Muscle of arm (tissue), 14 donors: ENCODE measurements at places on chromosomes 11 and 22.

DNA sequence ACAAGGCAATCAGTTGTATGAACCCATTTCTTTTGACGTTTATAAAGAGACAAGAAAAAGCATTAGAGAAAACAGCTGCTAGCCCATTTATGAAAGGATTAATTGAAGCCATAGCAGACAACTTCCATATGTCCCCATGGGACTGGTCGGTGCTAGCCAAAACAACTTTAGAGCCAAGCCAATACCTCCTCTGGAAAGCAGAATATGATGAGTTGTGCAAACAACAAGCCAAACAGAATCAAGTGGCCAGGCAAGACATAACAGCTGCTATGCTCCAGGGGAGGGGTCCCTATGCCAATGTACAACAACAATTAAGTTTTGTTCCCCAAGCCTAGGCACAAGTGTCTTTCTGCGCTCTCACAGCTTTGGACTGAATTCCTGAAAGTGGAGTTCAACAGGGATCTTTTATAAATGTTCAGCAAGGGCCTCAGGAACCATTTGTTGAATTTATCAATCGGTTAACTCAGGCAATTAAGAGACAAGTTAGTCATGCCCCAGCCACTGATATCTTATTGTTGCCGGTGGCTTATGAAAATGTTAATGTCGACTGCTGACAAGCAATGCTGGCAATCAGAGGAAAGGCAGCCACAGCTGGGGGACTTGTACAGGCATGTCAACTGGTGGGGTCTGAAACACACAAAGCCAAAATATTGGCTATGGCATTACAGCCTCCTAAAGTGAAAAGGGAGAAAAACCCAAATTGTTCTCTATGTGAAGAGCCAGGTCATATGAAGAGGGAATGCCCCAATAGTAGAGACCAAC lies 1593.1 kb upstream of the TENM4 start:
- DNase-seq, result no peak

DNA sequence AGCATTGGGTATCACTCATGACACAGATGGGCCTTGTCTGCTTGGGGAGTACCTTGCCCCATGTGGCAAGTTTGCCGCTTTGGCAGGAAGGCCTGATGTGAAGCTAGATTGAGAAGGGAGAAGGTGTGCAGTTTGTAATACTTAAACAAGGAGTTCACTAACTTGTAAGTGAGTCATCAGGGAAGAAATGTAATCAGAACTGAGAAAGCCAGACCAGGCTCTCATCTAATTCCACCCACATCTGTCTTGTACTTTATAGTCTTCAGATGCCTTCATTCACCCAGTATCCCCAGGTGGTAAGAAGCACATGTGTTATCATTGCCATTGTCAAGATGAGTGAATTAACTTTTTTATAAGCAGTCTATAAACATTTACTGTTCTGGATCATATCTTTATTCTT lies 116.0 kb upstream of the DDI1 start:
- no peak for DNase-seq

DNA sequence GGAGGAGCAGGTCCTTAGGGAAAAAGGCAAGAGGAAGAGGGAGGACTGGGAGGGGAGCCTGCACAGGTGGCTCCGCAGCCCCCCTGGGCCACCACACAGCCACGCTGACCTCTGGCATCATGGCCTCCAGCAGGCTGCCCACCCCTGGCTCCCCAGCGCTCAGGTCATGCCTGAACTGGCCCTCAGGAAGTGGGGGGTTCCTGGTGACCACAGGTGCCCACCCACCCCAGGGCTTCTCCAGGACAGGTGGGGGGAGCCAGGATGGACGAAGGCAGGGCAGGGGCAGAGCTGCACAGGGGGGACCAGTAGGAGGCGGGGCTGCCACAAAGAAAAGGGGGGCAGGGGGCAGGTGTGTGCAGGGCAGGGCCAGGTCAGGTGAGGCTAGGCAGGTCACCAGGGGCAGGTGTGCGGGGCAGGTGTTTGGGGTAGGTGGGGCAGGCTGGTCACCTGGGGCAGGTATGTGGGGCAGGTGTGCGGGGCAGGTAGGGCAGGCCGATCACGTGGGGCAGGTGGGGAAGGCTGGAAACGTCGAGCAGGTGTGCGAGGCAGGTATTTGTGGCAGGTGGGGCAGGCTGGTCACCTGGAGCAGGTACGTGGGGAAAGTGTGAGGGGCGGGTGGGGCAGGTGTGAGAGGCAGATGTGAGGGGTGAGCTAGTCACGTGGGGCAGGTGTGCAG lies 997 bp downstream of the DEAF1 start:
- no peak for DNase-seq

GRCh38 chr11:75766443-75767227 lies 1.9 kb upstream of the DGAT2 start:
- DNase-seq, result no peak

DNA sequence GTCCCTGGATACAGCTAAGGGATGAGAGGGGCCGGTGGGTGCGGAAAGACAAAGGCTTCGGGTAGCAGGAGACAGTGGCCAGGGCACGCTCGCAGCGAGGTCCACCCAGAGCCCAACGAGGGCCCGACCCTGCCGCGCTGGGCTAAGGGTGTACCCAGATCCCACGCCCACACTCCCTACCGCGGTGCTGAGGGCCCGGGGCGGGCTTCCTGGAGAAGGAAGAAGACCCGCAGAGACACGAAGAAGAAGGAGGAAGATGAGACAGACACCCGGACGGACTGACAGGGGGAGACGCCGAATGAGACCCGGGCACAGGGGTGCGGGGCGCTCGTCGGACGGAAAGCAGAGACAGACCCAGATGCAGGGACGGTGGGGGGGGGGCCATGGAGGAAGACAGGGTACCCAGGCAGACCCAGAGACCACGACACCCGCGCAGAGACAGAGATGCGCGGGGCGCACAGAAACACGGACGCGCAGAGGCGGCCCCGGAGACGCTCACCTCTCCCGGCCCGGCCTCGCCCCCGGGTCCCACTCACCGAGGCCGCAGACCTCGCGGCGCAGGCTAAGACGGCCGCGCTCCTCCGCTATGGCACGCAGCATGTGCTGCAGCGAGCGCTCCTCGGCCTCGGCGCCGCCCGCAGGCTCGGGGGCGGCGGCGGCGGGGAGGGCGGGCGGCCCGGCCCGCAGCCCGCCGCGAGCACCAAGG lies 437 bp downstream of the KIAA0930 start:
- DNase-seq, result no peak

GRCh38 chr22:41902932-41903421 lies 11.9 kb downstream of the SHISA8 start:
- DNase-seq, result no peak

DNA sequence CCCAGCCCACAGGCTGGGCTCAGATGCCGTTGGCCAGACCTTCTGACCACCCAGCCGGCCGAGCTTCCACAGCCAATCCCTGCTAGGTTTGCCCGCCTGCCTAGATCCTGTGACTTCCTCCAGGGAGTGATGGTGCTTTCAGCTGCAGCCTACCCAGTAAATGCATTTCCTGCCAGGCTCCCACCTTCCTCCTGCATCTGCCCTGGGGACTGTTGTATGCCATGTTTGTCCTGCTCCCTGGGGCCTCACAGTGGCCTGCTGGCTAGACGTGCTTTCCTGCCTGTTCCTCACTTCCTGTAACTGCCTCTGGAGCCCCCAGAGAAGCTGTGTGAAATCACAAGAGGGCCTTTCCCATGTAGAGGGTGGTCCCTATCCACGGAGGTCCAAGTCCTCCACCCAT lies 86.2 kb downstream of the GALNT18 start:
- DNase-seq, result no peak

- DNase-seq, result no peak
Observed at GRCh38 chr11:2530131-2530854, 85.5 kb downstream of the KCNQ1 start.

DNA sequence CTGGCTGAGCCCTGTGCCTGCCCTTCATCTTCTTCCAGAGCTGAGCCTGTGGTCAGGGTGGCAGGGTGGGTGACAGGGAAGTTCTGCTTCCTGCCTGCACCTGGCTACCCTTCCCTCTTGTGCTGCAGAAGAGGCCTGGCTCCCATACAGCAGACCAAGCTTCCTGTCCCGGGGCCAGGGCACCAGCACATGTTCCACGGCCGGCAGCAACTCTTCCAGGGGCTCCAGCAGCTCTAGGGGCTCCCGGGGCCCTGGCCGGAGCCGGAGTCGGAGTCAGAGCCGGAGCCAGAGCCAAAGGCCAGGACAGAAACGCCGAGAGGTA lies 15.0 kb downstream of the ROBO3 start:
- DNase-seq, result no peak

DNA sequence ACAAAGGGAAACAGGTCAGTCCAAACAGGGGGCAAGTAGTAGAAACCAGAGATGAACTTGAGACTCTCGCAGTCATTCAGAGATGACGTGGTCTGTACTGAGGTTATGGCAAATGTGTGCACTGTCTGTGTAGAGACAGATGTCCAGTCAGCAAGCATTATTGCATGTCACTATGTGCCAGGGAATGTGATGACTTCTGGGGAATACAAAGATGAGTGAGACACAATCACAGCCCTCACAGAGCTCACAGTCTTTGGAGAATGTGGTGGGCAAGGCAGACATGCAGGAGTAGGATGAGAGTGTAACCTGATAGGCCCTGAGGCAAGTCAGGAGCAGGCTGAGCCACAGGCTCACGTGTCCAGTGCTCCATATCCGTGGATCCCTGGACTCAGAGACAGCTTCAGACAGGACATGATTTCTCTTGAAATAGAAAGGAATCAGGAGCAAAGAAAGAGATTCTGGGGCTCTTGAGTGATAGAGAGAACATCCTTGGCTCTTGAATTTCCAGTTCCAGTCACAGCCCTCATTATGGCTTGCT lies 550.7 kb downstream of the ETS1 start:
- no peak for DNase-seq

- no peak for DNase-seq
Observed at GRCh38 chr22:44410451-44410991, 87.5 kb downstream of the RTL6 start.

GRCh38 chr11:116371146-116371545 lies 401.6 kb downstream of the BUD13 start:
- no peak for DNase-seq

GRCh38 chr11:72812967-72813739 lies 1.1 kb upstream of the ATG16L2 start:
- no peak for DNase-seq

GRCh38 chr11:123478352-123478987 lies 48.4 kb downstream of the GRAMD1B start:
- peak; percentile 70 for DNase-seq
